ENCODE measurements at places on chromosomes 2 and 18.

- no peak for DNase-seq
Observed at GRCh38 chr18:29383311-29384273, 1206.7 kb upstream of the CDH2 start.

- no peak for DNase-seq
Observed at GRCh38 chr2:233247116-233247515, 4.4 kb upstream of the ATG16L1 start.

- DNase-seq: no peak
Observed at GRCh38 chr2:70974592-70974991, 3.8 kb upstream of the ANKRD53 start.

DNA sequence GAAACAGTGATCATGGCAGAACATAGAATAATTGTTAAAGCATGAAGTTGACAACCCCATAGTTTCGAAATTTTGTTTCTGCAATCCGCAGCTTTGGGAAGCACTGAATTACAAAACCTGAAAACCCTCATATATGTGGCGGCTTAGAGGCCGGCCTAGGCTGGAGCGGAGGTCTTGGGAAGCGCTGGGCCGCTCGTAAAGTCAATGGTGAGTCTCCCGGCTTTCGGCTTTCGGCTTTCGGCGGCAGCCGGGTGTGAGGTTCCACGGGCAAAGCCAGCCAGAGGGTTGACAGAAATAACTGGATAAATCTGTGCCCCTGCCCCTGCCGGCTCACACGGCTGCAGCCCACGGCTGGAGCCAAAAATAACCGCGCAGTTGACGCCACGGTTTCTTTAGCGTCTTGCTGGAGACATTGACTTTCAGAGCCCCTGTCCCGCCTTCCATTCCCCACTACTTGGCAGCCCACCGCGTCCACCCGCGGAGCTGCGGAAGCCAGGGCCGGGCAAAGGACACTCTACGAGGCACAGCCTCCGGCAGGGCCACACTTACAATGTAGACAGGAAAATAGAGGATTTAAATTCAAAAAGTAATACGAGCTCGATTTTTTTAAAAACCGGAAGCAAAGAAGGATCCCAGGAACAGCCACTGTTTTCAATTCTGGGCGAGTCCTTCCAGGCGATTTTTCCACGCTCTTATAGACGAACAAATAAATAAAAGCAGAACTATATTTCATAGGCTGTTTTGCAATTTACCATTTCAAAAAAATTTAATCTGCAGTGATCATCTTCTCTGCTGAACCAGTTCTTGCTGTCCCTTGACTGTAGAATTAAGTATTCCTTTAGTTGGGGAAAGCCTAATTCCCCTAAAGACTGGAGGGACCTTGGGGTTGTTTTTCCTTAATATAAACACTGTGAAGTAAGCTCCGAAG lies 28.3 kb upstream of the ATP6V1B1 start:
- DNase-seq: no peak

GRCh38 chr2:60559880-60560279 lies 6.4 kb upstream of the BCL11A start:
- DNase-seq: no peak

DNA sequence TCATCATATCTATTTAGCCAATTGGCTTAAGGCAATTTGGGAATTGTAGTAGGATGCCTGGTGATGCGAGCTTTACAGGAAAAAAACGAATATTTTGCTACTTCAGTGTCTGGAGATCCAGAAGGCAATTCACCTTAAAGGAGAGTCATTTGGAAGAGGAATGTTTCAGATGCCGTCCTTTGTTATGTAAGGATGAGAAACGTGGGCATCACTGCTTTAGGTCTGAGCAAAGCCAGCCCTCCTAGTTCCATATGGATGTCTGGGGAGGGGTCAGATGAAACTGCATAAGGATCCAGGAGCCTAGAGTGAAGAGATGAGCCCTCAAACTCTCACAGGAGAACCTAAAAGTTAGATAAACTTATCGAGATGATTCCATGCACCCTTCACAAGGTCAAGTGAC lies 30.9 kb upstream of the DOCK10 start:
- DNase-seq: no peak
